Mammary epithelial cell (primary cell): ENCODE measurements at places on chromosomes 3 and 15.

GRCh38 chr3:72692990-72693389 lies 155.3 kb downstream of the SHQ1 start:
- no peak for DNase-seq

DNA sequence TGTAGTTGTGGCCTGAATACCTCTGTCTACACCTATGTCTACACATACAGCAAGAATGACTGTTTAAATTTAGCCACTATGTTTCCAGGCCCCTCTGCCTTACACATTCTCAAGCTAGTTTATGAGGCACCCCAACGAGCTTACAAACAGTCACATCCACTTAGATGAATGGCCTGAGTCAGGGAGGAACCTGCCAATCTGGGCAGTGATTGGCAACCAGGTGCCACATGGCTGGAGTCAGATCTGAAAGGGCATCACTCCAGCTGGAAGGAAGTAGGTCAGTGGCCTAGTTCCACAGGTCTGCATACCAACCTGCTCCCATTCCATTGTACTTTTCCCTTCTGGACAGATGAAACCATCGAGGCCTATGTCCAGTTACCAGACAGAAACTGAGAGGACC lies 136.3 kb downstream of the FOXP1 start:
- no peak for DNase-seq

- DNase-seq, result no peak
Observed at GRCh38 chr3:113533534-113533892, 1.2 kb downstream of the SIDT1 start.

DNA sequence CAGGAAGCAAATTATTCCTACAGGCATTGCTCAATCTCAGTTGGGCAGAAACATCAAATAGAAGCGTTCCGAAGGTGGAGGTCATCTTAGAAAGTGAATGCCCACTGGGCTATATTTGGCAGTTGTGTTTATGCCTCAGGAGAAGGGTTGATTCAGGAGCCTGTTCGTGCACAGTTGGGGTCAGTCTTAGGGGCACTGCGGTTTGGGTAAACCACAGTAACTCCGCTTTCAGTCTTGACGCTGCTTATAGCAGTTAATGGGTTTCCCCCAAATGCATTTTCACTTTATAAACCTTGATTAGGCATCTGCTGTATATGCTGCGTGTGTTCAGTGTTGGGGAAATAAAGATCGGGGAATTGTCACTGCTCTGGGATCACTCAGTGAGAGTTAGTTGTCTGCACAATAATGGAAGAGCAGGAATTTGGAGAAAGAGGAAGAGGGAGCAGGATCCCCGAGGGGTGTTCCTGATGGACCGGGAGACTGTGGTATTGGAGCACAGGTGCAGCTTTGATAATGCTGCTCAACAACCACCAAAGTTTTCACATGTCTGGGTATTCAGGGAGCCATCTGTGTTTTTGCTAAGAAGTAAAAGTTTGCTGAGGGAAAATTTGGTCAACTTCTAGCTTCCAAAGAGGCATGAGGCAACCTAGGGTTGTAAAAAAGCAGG lies 124.3 kb upstream of the EIF1B start:
- DNase-seq, result no peak

- no peak for DNase-seq
Observed at GRCh38 chr3:42914771-42915515, 9.0 kb downstream of the ZNF662 start.

DNA sequence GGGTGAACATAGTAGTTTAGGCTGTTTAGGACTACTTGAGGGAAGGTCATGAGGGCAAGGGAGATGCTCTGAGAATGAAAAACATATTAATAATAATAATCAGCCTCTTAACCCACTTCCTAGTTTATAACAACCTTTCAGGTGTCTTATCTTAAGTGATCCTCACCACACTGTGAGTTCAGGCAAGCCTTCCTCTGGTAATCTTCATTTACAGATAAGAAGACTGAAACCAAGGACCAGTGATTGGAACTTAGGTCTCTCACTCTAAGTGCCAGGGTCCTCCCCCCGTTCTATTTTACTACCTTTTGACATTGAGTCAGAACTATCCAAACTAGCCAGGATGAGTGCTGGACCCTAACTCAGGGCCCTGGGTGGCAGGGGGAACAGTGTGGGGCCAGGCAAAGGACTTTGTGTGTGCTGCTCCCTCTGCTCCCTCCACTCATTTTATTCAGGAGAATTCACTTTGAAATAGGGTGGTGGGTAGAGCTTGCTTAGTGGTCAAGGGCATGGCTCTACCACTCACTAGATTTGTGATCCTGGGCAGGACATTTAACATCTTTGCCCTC lies 5.7 kb downstream of the NUTM1 start:
- DNase-seq, result no peak

GRCh38 chr15:69725275-69725674 lies 272.7 kb downstream of the RPLP1 start:
- no peak for DNase-seq
